Liver (tissue), 10 donors: ENCODE measurements at places on chromosomes 5 and 9.

DNA sequence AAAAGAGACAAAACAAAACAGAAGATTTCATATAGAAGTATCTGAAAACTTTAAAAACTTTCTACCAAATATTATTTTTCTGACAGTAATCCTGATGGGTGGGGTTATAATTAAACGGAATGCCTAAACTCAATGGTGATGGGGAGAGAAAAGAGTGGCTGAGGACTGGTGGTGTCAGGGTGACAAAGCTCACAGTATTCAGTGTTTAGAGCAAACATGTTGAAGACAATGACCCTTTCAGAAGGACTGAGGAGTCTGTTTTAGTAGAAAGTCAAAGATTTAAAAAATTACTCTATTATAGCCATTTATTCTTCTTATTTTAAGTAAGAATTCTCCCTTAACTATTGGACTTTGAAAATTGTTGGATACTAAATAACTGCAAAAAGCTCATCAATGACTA lies 1144.0 kb downstream of the TAF11L14 start:
- DNase-seq = no peak

- DNase-seq = no peak
Measured at GRCh38 chr5:68240202-68240601, 24.6 kb downstream of the PIK3R1 start.

DNA sequence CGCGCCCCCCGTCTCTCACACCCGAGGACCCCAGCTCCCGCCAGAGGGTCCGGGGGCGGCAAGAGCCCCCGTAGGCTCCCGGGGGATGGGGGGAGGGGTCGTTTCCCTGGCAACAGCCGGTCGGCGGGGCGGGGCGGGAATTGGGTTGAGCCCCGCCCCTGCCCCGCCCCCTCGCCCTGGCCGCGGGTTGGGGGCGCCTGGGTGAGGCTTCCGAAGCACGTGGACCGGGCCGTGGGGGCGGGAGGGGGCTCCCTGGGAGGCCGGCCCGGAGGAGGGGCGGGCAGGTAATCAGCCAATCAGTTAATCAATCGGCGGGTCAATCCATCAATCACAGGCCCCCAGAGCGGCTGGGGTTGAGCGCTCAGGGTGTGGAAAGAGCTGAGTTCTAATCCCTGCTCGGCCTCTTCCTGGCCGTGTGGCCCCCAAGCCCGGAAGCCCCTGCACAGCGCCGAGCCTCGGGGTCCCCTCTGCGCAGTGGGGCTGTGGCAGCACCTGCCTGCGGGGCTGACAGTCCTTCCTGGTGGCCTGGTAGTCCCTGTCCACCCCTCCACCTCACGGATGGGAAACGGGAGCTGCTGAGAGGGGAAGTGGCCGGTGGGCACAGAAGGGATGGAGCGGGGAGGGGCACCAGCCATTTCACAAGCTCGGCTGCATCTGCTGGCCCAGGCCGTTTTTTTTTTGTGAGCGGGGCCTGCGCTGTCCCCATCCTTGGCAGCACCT lies 174.2 kb upstream of the IER5L start:
- no peak for DNase-seq

DNA sequence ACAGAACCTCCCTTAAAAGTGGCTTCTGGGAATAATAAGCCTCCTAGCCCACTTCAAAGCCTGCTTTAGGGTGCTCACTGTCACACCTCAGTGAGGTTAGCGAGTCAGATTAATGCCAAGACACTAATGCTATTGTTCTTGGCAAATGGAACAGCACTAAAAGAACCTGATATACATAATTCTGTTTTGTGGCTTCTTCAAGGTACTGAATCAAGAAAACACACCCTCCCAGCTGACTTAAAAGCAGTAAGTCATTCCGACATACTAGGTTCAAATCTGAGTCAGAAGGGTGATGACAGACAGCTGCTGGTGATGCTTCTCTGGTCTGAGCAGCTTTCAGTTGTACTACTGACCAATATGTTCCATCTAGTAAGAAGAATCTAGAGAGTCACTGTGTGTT lies 121.6 kb downstream of the OXCT1 start:
- DNase-seq = no peak

GRCh38 chr9:92132501-92132900 lies 17.3 kb upstream of the SPTLC1 start:
- no peak for DNase-seq

DNA sequence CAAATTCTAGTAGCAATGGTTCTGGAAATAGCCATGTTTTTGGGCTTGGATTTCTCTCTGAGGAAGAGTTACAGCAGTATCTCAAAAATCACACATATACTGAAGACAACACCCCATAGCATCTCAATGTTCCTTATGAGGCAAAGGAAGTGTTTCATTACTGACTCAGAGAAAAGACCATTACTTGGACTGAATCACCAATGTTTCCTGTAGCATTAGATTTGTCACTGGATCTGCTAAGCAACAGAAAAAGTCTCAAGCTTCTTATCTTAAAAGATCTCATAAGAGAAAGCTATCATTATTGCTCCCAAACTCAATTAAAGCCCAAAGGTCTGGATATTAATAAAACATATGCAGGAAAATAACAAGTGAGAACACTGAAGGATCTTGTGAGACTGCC lies 272.4 kb downstream of the ADAMTS6 start:
- no peak for DNase-seq

- no peak for DNase-seq
Measured at GRCh38 chr5:3118340-3118739, 366.9 kb upstream of the IRX2 start.

GRCh38 chr5:80590766-80591165 lies 20.7 kb upstream of the ANKRD34B start:
- DNase-seq = no peak

DNA sequence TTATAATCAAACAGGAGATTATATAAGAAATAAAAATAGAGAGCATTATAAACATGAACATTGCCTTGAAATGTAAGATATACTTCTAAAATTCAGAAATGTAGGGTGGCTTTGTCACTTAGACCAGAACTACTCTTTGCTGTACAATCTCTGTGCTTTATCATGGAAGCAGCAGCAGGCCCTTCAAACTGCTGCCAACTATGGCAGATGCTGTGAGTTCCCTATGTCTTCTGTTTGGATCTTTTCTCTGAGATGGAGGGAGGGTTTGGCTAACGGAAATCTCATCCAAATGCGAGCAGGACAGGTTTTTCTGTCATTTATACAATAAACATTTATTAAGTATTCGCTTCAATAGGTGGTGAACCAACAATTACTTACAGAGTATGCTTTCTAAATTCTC lies 34.8 kb upstream of the RICTOR start:
- DNase-seq = no peak
